ENCODE measurements at places on chromosomes 4 and X.

- DNase-seq, result no peak
These were observed 117.9 kb downstream of the INPP4B start for GRCh38 chr4:142728233-142728632.

DNA sequence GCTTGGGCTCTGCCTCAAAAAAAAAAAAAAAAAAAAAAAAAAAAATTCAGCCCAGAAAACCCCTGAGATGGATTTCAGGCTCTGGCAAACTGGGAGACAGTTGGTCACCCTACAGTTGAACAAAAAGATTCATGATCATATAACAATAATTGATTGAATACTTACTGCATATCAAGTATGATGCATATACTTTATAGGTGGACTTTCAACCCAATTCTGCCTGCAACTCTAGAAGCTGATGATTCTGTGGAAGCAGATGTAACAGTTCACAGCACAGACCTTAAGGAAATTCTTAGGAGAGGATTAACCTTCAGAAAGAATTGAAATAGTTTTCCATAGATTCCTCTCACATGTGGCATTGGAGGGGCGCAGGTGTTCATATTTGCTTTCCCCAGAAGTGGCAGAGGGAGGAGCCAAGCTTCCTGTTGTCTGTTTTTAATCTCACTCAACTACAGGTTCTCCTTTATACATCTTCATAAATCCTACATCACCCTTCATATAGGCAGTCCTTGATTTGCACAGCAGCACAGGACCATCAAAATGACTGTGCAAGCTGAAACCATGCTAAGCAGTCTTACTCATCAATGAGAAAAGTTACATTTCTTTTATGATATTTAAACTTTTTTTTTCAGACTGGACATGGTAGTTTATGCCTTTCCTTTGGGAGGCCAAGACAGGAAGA lies 149.4 kb upstream of the KLF3 start:
- no peak for DNase-seq

DNA sequence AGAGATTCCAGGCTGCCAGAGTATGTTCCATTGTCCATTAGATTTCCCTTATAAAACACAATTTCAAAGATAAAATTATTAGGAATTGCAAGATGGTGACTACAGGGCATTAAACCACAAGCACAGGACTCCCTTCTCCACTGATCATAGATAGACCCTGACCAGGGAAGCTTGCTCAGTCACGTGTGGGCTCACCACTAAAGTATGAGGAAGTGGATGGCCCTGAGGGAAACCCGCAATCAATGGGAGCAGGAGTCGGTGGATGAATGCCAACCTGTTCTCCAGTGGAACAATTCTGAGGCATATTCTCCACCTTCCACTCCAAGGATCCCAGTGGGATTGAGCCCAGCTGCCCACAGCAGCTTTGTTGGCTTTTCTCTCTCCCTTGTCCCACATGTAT lies 515.7 kb downstream of the BCOR start:
- no peak for DNase-seq

- DNase-seq, result no peak
These were observed 74.9 kb downstream of the METTL14 start for GRCh38 chr4:118760092-118760491.

DNA sequence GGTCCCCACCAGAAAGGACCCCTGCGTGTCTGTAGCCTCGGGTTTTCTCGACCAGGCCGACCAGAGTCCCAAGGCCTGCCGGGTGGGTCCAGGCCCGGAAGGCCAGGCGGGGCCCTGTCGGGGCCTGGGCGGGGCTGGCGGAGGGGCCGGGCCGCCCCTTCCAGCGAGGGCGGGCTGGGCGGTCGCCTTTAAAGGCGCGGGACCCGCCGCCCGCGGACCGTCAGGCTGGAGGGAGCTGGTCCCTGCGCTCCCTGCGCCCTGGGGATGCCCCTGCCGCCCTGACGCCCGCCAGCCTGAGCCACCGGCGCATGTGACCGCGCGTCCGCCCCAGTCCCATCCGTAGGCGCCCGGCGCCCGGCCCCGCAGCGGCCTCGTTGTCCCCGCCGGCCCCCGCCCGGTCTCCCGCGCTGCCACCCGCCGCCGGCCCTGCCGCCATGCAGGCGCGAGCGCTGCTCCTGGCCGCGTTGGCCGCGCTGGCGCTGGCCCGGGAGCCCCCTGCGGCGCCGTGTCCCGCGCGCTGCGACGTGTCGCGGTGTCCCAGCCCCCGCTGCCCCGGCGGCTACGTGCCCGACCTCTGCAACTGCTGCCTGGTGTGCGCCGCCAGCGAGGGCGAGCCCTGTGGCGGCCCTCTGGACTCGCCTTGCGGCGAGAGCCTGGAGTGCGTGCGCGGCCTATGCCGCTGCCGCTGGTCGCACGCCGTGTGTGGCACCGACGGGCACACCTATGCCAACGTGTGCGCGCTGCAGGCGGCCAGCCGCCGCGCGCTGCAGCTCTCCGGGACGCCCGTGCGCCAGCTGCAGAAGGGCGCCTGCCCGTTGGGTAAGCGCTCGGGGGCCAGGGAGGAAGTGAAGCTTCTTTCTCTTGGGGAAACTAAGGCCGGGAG lies at the start of gene HTRA3:
HTRA3 (plus strand) TSS at position 220 of the 883 bp plus-strand sequence; CDS start at position 435, 215 bp downstream.
- DNase-seq, result no peak

- no peak for DNase-seq
These were observed 108.0 kb upstream of the LEF1 start for GRCh38 chr4:108276690-108277089.

DNA sequence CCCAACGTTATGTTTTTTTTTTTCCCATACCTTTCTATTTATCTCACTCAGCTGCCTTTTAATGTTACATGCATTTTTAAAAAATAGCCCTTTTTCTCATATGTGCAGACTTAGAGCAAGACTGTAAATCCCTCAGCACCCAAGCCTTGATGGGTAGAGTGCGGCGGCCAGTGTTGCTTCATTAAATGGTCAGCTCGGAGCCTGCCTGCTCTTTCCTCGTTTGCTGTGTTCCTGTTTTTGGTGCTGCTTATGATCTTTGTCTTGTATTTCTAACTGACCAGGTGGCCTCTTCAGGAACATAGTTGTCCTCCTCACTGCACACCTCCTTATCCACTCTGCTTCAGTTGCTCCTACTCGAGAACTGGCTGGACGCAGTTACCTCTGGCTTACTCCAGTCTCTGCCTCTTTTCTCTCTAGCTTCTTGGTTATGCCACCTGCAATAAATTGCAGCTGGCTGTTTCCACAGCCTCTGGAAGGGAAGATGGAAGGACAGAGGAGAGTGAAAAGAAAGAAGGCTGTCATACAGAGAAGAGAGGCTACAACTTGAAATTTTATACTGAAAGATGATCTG lies 10.7 kb downstream of the RBPJ start:
- no peak for DNase-seq

- DNase-seq, result no peak
These were observed 780.2 kb downstream of the FAM133A start for GRCh38 chrX:94454159-94454558.

DNA sequence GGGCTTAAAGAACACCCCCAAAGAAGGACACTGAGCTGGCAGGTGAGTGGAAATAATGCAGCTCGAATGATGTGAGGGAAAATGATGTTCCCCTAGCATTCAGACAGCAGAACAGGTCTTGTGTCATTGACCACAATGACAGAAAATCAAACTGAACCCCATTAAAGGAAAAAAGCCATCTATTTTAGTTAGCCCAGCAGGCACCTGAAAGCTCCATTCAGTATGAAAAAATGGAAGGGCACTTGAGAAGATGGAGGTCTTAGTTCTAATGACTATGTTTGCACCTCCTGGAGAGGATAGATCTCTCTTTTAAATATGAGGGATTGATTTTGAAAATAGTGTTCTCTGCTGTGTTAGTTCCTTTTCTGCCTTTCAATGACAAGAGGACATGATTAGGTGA lies 323.1 kb downstream of the NKX6-1 start:
- no peak for DNase-seq

- no peak for DNase-seq
These were observed 20.5 kb downstream of the GAB3 start for GRCh38 chrX:154730253-154730891.

DNA sequence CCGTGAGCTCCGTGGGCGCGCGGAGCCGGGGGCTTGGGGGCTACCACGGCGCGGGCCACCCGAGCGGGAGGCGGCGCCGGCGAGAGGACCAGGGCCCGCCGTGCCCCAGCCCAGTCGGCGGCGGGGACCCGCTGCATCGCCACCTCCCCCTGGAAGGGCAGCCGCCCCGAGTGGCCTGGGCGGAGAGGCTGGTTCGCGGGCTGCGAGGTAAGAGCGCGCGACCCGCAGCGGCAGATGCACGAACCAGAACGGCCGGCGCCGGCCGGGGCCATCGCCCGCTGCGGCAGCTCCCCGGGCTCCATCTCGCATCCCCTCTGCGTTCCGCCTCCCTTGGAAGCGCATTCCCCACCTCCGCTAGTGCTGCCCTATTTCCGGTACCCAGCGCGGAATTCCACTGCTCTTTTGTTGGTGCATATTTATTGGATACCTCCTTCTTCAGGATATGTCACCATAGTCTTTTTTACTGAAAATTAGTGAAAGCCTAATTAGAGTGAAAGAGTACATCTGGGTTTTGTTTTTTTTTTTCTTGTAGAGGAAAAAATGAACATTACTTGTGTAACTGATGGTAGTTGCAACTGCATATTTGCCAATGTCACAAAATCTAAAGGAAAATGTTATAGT lies 797 bp downstream of the PKD2 start:
- peak; percentile 26 for DNase-seq

- DNase-seq, result no peak
These were observed 1827.2 kb downstream of the ARAP2 start for GRCh38 chr4:34417160-34417559.

- DNase-seq, result no peak
These were observed at the start of gene EXOC1L for GRCh38 chr4:55819634-55820033. Gene EXOC1L (plus strand): TSS chr4:55819790. CDS start chr4:55820027, 237 bp downstream.

DNA sequence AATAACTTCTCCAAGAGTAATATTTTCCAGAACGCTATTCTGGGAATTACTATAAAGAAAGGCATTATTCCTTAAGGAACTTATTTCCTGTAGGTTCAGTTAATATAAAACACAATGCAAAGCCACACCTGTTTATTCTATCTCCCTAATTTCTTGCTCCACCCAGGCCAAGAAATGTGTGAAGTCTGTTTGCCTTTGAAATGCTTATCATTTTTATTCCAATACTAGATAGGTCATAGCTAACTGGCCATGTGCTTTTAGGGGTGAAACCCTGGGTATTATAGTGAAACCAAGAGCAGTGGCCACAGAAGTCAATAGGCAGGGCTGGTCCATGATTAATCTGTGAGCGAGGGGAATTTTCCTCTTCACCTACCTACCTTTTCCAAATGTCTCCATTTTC lies 14.8 kb downstream of the CXCL3 start:
- no peak for DNase-seq

GRCh38 chrX:130173190-130173895 lies 1.6 kb downstream of the RAB33A start:
- DNase-seq, result peak; percentile 66

DNA sequence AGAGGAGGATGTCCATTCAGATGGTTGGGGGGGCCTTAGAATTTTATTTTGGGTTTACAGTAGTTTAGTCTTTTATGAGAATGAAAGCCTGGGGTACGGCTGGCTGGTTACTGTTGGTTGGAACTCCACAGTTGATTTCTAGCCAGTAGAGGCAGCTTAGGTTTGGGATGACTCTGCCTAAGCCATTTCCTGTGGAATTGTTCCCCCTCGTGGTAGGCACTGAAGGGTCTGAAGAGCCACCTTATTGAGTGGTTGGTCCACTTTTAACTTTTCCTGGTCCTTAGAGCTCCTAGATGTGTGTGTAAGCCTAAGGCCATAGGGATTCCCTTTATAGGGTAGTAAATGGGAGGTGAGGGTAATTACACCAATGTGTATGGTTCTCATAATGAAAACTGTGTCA lies 19.7 kb downstream of the SPIN3 start:
- no peak for DNase-seq

GRCh38 chrX:41234962-41235361 lies 99.0 kb upstream of the DDX3X start:
- no peak for DNase-seq
